ENCODE measurements at places on chromosomes 1 and 21.

- no peak for DNase-seq
These were observed 43.3 kb upstream of the SOD1 start for GRCh38 chr21:31616216-31616615.

- DNase-seq = no peak
These were observed 81.9 kb downstream of the SIPA1L2 start for GRCh38 chr1:232547938-232548484.

DNA sequence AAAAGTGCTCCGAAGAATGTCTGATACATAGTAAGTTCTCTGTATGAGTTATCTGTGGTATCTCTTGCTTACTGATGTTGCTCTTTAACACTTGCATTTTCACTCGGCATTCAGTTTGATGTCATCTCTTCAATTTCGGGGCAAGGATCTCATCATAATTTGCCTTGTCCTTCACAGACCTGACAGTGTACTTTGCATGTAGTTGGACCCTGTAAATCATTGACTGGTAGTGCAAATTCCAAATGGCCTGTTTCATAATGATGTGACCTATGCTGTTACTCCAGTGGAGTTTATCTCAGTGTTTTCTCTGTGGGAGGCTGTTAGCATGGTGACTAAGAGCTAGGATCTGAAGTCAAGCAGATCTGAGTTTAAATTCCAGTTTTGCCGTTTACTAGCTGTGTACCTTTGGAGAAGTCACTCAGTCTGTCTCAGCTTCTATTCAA lies 34.2 kb upstream of the ABCD3 start:
- DNase-seq = peak; percentile 73

DNA sequence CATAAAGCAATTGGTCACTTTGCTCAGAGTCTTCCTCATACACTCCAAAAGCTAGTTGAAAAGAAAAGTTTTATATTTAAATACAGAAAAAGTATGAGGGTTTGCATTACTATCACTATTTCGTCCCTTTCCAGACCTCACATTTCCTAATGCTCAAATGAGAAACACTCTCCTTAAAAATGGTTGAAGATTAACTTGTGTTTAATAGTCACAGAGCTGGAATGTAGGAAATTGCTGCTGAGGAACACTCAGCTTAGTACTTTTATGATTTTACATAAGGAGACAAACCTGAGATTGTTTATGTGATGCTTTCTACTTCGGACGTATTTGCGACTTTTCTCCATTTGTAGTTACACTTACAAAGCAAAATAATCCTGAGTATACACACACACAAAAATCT lies 39.8 kb downstream of the MYSM1 start:
- no peak for DNase-seq

DNA sequence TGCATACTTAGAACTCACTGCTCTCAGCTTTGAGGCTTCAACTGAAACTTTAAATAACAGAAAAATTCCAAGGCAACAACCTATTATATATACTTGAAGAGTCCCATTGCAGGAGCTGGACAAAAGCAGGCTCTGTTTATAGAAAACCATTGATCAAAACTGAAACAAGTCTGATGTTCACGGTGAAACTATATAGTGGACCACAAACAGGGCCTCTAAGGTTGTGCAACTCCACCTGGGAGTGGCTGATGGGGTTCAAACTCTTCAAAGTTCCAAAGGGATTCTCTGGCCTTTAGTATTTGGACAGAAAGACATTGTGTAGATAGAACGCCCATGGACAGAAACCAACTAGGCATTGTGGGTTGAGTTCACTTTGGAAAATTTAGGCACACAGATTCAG lies 140.3 kb downstream of the ZC3H11B start:
- no peak for DNase-seq

GRCh38 chr21:14259747-14260146 lies 43.8 kb downstream of the RBM11 start:
- DNase-seq = peak; percentile 72

GRCh38 chr1:180567654-180568053 lies 8.9 kb downstream of the OVAAL start:
- no peak for DNase-seq

GRCh38 chr1:232499188-232499587 lies 130.7 kb downstream of the SIPA1L2 start:
- DNase-seq = no peak

DNA sequence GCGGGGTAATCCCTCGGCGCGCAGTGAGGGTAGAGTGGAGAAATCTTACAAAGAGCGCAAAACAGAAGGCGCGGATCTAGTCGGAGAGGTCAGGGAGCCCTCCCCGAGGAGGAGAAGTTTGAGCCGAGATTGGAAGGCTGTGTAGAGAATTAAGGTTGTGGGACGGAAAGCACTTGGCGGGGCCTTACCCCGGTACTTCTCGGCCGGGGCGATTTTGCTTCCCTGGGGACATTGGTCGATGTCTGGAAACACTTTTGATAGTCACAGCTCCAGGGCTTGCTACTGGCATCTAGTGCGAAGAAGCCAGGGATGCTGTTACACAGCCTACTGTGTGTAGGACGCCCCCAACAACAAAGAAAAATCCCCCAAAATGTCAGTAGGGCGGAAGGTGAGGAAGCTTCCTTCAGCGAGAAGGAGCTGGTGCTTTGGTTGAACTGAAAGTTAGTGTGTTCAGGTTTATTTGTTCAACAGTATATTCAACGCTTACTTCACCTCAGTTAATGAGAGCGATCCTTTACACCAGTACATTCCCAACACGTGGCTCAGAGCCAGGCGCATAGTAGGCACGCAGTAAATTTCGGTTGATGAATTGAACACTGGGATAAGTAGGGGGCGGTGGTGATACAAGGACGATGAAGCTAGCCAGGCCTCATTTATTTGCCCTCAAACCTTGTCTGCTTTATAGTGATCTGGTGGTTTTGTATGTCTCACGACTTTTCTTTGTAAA lies 807 bp downstream of the CEP85 start:
- DNase-seq = peak; percentile 48

DNA sequence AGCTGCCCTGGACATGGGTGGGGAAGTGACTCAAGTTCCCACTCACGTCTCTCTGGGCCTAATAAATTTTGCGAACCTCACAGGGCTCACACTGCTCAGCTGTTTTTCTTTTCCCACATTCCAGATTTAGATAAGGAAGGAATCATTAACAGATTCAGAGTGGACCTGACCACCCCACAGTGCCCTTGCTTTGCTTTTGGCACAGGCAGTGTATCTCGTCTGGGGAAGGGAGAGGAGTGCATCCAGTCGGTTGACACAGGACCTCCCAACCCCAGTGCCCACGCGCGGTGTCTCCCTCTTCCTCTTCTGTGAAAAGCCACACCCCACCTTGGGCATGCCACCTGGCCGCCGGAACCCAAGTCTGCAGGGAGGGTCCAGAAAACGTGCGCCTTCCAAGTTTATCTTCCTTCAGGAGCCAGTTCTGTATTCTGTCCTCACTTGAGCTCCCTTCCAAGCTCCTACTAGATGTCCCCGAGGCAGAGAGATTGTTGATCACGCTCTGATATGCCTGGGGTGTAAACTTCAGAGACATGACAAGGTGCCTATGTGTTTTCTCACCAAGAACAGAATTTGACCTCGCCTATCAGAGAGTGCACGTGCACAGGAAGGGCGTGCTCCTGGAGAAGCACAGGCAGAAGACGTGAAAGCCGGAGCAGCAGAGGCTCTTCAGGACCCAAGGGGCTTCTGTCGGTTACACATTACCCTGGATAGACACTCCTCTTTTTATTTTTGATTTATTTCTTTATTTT lies 9.5 kb upstream of the SLC2A5 start:
- DNase-seq = peak; percentile 25

DNA sequence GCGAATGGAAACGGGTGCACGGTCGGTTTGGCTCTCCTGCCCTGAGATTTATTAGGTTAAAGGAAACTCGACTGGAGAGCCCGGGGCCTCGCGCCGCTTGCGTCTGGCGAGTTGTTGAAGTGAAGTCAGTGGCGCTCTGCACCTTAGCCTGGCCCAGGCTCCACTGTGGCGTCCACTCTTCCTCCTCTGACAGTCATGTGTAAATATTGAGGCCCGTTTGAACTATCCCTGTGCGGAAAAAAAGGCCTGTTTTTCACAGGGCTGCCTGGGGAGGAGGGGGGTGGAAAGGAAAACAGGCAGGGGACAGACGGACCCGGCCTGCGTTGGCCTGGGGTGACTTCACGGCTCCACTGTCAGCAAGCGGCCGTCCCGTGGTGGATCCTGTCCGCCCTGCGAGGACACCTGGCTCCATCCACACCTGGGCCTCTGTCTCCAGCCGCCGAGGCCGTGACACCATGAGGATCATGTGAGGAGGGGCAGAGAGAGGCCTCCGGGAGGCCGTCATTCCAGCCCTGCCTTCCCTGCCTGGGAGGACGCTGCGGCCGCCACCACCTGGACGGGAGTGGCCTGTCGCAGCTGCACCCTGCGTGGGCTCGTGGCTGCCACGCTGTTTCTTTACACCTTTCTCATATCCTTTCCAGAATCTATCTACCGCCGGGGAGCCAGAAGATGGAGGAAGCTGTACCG lies 59.8 kb downstream of the FAAP20 start:
- no peak for DNase-seq

- no peak for DNase-seq
These were observed 59.9 kb upstream of the CNTN2 start for GRCh38 chr1:204983136-204983535.

- no peak for DNase-seq
These were observed 6.1 kb upstream of the S100A2 start for GRCh38 chr1:153571706-153572105.

DNA sequence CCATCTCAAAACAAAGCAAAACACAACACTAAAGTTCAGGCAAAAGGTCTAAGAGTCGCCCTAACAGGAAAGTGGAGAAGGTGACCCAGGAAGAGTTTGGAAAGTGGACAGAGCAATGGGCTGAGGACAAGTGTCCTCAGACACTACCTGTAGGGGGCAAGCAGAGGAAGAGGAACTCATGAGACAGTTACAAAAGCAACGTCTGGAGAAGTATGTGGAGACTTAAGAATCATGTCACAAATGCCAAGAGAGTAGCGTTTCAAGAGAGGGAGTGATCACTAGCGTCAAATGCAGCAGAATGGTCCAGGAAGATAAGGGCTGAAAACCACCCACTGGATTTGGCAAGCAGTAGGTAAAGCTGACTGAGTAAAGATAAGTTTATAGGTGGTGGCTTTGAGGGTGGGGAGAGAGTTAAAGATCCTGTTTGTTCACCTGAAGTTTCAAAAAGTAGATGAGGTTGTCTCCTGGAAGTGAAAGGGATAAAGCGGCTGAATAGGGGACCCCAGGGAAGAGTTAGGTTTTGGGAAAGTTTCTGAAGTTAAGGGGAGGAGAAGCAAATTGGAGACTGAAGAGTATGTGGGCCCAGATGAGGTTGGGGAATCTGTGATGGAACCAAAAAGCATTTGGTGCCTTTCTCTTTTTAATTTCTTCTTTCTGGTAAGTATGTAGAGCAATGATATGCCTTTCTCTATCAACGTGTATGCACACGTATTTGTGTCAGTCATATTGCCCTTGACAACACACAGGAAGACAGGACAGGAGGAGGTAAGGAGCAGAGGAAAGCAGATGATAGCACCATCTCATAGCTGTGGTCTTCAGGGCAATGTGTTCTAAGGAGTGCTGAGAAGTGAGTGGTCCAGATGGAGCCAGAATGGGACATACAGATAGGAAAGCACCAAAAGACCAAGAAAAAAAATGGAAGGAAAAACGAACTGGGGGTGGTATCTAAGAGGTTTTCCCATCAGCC lies 3.1 kb downstream of the BSDC1 start:
- DNase-seq = no peak
